Effector CD4-positive, alpha-beta T cell (primary cell): ENCODE measurements at places on chromosomes 11 and 22.

DNA sequence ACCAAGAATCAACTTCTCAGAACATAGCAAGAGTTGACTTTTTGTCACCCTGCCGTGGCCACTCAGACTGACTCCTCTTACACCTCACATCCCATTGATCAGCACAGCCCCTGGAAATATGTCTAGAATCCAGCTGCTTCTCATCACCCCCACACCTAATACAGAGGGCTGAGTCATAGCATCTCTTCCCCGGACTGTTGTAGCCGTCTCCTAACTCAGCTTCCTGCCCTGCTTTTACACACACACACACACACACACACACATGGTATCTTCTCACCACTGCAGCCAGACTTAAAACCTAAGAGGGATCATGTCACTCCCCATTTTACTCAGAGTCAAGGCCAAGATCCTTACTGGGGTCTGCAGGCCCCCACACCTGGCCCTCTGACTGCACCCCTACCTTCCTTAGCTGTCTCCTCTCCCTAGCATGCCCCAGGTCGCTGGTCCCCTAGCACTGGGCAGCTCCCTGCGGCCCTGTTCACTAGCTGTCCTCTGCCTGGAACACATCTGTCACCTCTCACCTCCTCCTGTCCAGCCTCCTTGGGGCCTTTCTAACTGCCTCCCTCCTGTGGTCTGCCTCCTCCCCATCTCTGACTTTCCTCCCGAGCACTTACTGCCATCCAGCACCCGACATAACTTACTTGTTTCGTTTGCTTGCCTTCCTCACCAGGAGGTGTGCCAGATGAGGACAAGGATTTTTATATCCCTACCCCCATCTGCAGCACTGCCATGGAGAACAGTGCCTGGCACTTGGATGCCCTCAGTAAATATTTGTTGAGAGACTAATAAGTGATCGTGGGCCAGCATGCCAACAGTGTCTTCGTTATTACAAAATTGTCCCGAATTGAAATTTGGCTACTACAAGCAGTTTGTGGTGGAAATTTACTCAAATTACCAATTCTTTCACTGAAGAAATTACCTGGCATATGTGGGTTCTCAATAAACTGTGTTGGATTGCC, 61.9 kb downstream of the BMAL1 start:
- DNase-seq, result no peak

- DNase-seq, result no peak
These were observed 34.1 kb downstream of the HORMAD2 start for GRCh38 chr22:30114361-30114760.

DNA sequence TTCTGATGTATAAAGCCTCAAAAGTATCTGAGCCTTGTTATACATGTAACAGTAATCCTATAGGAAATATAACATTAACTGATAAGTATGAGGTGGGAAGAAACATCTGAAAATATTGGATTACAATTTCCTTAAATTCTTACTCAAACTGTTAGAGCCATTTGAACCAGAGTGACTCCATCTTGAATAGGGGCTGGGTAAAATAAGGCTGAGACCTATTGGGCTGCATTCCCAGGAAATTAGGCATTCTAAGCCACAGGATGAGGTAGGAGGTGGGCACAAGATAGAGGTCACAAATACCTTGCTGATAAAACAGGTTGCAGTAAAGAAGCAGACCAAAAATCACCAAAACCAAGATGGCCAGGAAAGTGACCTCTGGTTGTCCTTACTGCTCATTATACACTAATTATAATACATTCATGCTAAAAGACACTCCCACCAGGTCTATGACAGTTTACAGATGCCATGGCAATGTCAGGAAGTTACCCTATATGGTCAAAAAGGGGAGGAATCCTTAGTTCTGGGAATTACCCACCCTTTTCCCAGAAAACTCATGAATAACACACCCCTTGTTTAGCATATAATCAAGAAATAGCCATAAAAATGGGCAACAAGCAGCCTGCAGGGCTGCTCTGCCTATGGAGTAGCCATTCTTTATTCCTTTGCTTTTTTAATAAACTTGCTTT, 114.9 kb downstream of the PGR start:
- no peak for DNase-seq

- no peak for DNase-seq
These were observed 152.5 kb downstream of the FBXO7 start for GRCh38 chr22:32627091-32627490.

DNA sequence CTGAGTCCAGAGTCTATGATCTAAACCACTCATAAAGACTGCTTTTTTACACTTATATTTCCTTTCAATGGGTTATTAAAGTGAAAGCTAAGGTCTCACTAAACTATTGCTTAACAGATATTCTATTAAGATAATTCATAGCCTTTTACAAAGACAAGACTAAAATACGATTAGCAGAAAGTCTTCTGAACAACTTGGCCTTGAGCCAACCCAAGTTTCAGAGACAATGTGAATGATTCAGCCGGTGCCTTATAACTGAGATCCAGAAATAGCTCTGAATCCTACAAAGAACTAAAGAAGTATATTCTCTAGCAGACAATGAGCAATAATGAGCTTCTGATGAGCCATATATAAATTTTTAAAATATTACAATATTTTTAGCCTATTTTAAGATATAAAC, 41.5 kb upstream of the CARD18 start:
- DNase-seq, result no peak

GRCh38 chr11:35033011-35033410, 106.0 kb upstream of the CD44 start:
- no peak for DNase-seq

- peak; percentile 7 for DNase-seq
These were observed 70.7 kb upstream of the E2F8 start for GRCh38 chr11:19311308-19312030.

DNA sequence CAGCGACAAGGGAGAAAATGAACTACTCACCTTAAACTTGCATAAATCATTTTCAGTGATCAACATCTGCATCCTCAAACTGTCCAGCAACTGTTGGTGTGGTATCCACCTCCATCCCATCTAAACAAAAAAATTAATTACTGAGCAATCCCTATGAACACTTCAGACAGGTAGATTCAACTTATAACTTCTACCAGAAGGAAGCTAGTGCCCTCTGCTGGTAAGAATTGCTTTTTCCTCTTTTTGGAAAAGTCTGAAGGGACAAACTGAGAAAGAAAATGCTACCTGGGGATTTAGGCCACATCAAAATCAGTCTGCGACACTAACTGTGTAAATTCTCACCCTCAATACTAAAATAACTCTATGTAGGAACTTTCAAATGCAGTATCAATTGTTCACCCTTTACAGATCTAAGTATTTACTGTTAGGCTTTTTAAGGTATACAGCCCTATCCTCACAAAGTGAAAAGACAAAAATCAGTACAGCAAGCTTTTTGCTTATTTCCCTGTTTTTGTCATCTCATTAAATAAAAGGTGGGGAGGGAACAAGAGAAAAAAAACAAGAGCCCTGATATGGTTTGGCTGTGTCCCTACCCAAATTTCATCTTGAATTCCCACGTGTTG, 17.9 kb downstream of the CLNS1A start:
- peak; percentile 35 for DNase-seq

DNA sequence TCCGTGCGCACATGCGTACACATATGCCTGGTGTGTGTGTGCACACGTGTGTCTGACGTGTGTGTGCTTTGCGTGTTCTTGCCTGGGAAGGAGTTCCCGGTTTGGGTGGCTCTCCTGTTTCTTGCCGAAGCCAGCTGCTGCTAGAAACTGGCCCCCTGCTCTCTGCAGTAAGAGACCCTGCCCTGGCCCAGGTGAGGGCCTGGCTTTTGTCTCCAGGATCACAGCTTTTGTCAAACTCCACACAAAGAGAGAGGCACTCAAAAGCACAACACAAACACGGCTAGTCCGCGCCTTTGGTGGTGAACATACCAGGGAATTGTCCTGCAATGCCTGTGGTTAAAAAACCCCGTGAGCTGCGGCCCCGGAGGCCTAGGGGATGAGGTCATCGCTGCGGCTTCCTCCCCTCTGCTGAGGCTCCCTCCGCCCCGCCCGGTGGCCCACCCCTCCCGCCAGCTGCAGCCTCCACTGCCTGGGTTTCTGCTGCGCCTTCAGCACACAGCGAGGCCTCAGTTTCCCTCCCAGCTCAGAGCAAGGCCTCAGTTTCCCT, 88.9 kb downstream of the KCNQ1 start:
- no peak for DNase-seq

- DNase-seq, result no peak
These were observed 29.3 kb downstream of the RTN3 start for GRCh38 chr11:63710476-63711217.

DNA sequence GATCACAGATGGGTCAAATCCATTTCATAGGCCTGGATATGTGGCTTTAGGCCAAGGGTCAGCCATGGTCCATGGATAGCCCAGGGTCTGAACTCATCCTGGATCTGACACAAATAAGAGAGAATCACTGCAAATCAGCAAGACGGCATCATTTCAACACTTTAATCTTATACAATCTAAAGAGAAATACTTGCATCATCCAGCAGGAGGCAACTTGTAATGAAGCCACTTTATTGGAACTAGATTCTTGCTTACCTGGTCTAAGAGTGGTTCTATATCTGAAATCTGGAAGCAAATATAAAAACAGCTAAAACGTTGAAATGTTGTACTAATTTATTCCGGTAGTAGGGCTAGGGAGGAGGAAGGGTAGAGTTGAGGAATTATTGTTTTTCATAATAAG, 870.1 kb downstream of the JRKL start:
- no peak for DNase-seq

DNA sequence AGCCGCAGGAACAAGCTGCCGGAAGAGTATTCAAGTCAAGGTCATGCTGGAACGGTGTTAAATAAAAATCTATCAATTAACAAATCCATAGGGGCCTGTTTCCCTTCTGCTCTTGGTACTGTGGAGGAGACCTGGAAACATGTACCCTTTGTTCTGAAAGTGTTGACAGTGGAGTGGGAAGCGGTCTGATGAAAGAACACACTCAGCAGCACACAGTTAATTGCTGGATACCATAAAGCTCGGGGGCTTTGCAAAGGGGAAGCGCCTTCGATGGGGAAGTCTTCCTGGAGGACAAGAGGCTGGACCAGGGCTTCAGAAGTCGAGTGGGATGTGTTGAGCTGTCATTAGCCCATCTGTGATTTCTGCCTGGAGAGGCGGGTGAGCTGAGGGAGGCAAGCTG, 112.5 kb upstream of the CLPB start:
- no peak for DNase-seq

DNA sequence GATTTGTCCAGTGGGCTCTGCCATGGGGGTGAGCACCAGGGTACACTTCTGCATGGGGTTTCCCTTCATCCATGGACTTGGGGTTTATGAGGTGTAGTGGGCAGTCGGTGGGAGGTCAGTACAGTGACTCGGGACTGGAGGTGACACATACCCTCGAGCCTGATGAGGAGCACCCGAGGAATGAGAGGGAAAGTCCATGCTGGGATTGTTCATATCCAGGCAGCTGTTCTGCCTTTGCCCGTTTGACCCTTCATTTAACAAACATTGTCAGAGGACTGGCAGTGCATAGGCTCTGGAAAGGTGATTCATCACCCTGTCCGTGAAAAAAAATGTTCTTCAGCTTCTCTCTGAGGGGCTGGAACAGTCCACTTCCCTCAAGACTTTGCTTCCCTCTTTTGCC, 2.7 kb downstream of the NAV2 start:
- DNase-seq, result no peak

GRCh38 chr11:126704096-126704495, 296.5 kb downstream of the KIRREL3 start:
- DNase-seq, result no peak

DNA sequence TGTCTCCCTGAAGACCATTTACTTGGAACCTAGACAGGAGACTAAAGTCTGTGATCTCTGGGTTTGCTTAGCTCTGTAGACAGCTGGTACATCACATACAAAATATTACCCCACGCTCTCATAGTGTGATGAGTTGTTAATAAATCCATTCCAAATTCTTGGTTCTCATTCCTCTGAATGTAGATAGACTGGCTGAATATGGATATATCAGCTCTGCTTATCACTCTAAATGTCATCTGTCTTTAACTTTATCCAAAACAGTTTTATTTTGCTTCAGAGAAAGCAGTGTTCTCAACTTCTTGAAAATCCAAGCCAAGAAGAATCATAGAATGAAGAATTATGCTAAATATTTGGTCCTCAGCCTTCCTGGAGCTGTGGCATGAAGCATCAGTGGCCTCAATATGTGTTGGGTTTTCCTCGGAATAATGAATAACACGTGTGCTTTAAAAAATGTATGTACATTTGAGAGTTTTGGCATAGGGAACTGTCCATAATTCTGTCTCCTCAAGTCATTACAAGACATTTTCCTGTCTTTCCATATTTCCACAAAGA, 10.5 kb upstream of the LDLRAD3 start:
- DNase-seq, result no peak

- DNase-seq, result no peak
These were observed 5.4 kb downstream of the MYO18B start for GRCh38 chr22:25747245-25747944.

GRCh38 chr11:121829159-121829643, 286.8 kb downstream of the BLID start:
- DNase-seq, result no peak

- no peak for DNase-seq
These were observed 35.8 kb downstream of the MAML2 start for GRCh38 chr11:96306933-96307775.

GRCh38 chr11:71223081-71223405, 29.3 kb downstream of the SHANK2 start:
- DNase-seq, result no peak

- DNase-seq, result no peak
These were observed 18.2 kb upstream of the MUC5AC start for GRCh38 chr11:1139441-1140083.

DNA sequence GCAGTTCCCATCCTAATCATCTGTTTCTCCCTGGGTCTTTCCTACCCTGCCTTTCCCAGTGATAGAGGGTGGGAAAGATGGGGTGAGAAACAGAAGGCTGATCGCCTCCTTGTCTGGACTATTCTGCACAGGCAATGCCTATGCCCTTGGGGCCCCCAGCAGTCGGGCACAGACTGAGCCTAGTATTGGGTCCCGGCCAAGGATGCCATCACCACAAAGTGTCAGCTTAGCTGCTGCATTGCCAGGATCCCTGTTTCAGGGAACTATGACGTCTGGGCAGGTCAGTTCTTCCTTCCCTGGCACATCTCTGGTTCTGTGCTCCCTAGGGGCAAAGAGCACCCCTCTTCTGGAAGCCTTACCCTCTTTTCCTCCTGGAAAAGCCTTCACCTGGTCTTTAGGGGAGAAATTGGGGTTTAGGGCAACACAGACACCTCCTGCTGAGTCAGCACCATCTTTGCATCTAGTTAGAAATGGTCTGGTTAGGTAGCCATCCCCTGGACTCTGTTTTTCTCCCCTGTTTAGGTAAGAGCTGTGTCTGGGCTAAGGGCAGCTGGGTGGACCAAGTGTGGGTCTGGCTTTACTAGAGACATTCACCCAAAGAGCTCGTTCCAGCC, 2.1 kb downstream of the ADAMTS8 start:
- no peak for DNase-seq

- no peak for DNase-seq
These were observed 184.4 kb upstream of the NARS2 start for GRCh38 chr11:78759071-78759470.
